ENCODE measurements at places on chromosomes 2 and 18. TPM values are rescaled to one million over a fixed set of nuclear protein-coding genes. Genes with fewer than 3 reads are reported as not detected.

The C1GALT1C1L gene
- 1.4 TPM for total RNA-seq

The SERPINB5 gene
- total RNA-seq: not detected

The FEV gene
- total RNA-seq: not detected

The MC2R gene
- total RNA-seq: not detected

The SKOR2 gene
- not detected for total RNA-seq

The PSD4 gene
- 0.85 TPM for total RNA-seq

The IL18R1 gene
- 7.5 TPM for total RNA-seq

The CTAGE1 gene
- under 0.01 TPM for total RNA-seq

The EGR4 gene
- not detected for total RNA-seq

The RAB6C gene
- total RNA-seq: not detected

The MEX3C gene
- total RNA-seq: 31.2 TPM

The UGT1A4 gene
- total RNA-seq: not detected

The GALM gene
- 10.0 TPM for total RNA-seq

The BCL11A gene
- 1.3 TPM for total RNA-seq

The RNF152 gene
- 1.4 TPM for total RNA-seq

The SIX3 gene
- total RNA-seq: not detected

The ITGA4 gene
- 9.7 TPM for total RNA-seq

The MROH2A gene
- not detected for total RNA-seq

The SERPINB13 gene
- total RNA-seq: not detected

The SETBP1 gene
- 3.5 TPM for total RNA-seq

The POU3F3 gene
- not detected for total RNA-seq

The GPBAR1 gene
- total RNA-seq: not detected

The CRYGD gene
- not detected for total RNA-seq

The PRADC1 gene
- total RNA-seq: 68.3 TPM

The CFAP221 gene
- total RNA-seq: not detected

The UBXN4 gene
- 37.7 TPM for total RNA-seq

The OSR1 gene
- total RNA-seq: 179 TPM

The FAP gene
- total RNA-seq: 62.3 TPM

The SPP2 gene
- total RNA-seq: not detected

The RAB27B gene
- total RNA-seq: 0.93 TPM

The ORC2 gene
- total RNA-seq: 6.2 TPM

The HOXD1 gene
- total RNA-seq: not detected

The NDUFAF7 gene
- total RNA-seq: 15.5 TPM

The LYG1 gene
- not detected for total RNA-seq

The HOXD11 gene
- not detected for total RNA-seq

The KCNJ3 gene
- 0.09 TPM for total RNA-seq

The CABYR gene
- 7.3 TPM for total RNA-seq

The FHOD3 gene
- 1.9 TPM for total RNA-seq

The CDH20 gene
- 2.9 TPM for total RNA-seq

The RFX8 gene
- total RNA-seq: 0.12 TPM

The SLC4A5 gene
- total RNA-seq: not detected

The CNDP1 gene
- not detected for total RNA-seq

The CDKL4 gene
- total RNA-seq: 0.58 TPM
